ENCODE measurements at places on chromosomes 1 and 21.

- no peak for DNase-seq
Measured at GRCh38 chr1:924656-925560, 1.2 kb downstream of the SAMD11 start.

DNA sequence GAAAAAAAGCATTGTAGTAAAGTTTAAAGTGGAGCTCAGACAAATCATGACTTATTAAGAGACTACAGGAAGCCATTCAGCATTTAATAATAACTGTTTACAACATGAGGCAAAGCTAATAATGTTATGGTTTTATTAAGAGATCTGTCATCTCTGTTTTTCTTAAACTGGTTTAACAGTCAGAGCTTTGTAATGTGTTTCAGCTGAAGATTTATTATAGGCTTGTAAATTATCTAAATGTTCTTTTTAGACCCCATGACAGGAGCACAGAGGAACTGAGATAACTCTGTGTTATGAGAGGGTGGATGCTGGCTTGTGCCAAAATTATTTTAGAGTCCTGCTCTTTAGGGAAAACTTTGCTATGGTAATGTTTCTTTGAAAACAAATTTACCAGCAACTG is 38.0 kb upstream of the RWDD3 start:
- DNase-seq: no peak

DNA sequence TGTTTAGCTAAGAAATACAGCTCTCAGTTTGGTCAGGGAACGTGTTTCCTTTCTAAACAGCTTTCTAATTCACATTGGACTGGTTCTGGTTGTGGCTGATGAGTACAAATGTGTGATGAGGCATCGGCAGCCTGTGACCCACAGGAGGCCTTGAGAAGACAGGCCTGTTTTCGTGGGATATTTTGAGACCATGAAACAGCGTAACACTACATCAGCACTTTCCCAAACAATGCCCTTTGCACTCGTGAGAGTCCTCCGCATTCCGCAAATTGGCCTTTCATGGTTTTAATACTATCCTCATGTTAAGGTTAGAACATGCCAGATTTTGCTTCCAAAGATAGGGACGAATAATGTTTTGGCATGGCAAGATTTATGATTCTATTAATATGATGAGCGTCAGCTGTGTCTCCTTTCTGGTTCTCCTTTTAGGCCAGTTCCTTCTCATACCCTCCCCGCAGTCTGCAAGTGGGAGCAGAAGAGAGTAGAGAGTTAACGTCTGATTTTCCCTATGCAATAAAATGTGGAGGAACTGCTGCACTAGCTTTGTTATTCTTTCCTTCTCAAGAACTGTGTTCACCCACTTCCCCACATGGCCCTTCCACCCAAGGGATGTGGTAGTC is 84.3 kb upstream of the L1TD1 start:
- no peak for DNase-seq

- no peak for DNase-seq
Measured at GRCh38 chr1:25713961-25714360, 86.0 kb upstream of the SELENON start.

DNA sequence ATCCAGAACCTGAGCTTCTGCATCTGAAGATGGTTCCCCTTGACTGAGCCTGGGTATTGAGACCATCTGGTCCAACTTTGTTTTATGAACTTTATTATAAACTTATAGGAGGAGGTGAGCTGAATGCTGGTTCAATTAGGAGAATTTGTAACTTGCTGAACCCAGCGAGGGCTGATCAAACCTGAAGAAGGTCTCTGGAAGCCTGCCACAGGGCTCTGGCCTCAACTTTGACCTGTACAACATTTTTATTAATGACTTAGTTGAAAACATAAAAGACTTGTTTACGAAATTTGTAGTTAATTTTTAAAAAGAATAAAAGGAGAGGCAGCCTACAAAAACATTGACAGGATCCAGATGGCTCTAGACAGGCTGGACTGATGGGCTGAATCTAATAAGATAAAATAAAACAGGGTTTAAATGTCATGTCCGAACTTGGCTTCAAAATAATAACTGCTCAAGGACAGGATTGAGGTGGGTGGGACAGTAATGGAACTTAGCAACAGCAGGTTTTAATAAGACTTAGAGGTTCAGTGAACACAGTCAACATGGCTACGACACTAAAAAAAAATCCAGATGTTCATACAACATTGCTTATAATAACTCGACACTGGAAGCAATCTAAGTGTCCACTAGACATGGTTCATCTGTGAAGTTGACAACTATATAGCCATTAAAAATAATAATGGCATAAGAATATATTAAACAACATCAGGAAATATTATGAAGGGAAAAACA is 53.4 kb upstream of the GJB5 start:
- DNase-seq: no peak

DNA sequence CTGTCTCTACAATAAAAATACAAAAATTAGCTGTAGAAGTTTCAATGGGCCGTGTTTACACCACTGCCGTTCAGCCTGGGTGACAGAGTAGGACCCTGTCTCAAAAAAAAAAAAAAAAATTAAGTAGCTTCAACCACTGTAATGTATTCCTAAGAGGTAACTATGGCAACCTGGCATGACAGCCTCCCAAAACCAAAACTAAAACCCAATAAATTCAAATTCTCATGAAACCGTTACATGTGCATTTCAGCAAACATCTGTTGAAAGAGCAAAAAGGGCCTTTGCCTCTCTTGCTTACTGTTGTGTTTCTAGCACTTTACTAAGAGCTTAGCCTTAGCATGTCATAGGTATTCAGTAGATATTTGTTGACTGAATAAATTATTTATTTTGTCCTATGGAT is 33.5 kb downstream of the ODR4 start:
- DNase-seq: no peak

DNA sequence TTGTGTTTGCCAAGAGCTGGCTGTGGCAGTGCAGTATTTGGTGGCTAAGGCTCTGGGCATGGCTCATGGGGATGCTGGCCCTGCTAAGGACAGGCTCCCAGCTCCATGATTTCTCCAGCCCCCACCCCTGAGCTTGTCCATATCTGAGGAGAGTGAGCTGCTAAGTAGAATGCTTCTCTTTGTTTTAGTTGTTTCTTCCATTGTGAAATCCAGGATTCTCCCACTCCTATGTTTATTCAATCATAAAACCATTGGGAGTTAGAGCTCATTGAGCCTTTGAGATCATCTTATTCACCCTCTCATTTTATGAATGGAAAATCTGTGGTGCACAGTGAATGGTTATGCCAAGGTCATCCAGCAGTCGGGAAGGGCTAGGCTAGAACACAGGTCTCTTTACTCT is 188.8 kb downstream of the TNR start:
- no peak for DNase-seq

DNA sequence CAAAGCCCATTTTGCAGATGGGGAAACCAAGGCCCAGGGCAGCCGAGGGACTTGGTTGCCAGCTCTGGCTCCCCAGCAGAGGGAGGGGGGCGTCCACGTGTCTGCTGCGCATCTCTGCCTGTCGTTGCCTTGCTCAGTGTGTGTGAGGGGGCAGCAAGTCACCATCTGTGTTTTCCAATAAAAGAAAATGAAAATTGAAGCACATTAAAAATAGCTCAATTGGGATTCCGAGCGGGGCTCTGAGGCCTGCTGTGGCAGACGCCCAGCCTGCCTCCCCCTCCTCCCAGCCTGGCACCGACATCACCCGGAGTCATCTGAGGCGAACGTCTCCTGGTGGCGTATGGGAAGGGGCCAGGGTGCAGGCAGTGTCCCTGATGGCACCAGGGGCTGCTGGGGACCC is 51.2 kb downstream of the EPHB2 start:
- DNase-seq: no peak

DNA sequence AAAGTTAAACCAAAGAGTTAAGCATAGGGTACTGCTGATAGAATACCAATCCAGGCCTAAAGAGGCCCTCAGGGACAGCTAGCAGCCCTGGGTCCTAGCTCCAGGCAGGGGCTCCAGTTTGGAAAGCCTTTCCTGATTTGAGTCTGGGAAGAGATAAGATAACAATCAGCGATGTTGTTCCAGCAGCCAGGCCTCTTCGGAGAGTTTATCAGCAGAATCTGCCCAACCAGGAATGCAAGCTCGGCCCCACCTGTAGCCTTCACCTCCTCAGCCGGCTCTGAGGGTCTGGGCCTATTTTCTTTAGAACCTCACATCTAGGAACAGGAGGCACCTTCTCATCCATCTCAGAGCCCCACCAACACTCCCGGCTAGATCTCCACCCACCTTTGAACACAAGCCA is 42.6 kb downstream of the PLEKHA6 start:
- DNase-seq: no peak

DNA sequence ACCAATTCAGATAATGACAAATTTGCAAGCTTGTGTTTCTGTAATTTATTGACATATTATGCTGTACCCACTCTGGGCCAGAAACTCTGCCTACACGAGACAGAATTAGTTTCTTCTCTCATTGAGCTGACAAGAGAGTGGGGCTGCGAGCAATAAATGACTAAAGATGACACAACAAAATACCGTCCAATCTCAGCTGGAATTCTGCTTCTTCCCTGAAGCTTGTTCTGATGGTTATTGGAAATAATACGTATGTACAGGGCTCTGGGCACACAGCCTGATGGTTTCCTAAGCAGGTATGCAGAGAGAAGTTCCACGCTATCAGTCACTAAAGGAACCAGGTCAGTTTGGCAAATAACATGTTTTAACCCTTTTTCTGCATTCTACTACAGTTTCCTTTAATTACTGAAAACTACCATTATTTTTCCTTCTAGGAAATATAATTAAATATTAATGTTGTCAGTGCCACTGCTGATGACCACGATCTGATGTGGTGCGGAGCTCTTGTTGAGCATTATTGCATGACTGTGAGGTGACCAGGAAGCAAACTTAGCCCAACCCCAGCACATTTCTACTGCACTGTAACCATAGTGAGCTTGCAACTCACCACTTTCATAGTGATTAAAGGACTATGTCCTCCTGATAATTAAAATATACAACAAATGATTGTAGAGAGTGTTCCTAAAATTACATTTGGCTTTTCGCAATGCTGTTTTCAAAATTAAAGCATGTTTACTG is 221.4 kb upstream of the L1TD1 start:
- no peak for DNase-seq

DNA sequence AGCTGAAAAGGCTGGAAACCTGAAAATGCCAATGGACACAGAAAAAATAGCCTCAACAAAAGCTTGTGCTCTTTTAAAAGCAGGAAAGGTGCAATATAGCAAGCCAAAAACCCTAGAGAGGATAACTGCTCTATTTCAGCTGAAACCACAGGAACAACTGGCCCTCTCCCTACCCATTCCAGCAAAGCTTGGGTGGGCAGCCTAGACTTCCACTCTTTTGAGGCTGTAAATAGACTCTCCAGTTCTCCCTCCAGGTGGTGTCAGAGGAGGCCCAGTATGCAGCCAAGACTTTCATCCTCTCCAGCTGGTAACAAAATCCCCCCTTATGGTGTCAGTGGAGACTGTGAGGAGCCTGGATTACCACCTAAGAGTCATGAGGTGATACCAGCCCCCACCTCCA is 206.9 kb upstream of the PLD5 start:
- DNase-seq: no peak

- no peak for DNase-seq
Measured at GRCh38 chr1:59237900-59238299, 59.0 kb upstream of the FGGY start.

GRCh38 chr1:201912832-201913231 is 24.1 kb downstream of the SHISA4 start:
- DNase-seq: no peak

DNA sequence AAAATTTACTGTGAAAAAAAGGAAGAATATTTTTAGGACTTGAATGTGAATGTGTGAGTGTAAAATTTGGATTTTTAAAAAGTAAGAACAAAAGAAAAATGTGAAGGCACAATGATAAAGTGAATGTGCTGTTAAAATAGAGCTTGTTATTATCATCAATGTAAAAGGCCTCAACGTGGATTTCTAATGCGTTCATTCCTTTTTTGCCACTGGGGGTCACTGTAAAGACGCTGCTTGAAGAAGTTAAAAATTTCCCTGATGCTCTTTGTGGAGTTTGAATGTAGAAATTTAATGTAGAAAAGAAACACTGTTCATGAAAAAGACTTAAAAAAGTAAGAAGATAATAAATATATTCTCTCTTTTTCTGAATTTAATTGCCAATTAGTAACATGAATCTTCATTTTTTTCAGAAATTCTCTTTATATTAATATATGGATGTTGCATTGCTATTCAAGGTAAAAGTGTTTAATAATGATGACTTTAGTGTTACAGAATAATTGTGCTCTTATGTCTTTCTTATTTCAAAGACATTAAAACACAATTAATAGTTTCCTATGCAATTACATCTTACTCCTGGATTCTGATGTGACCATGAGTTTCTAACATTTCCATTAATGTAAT is 161.5 kb downstream of the DNM3 start:
- peak; percentile 5 for DNase-seq
